Esophagus mucosa (tissue), 1 donor: ENCODE measurements at places on chromosomes 6 and 20. TPM values are rescaled to one million over a fixed set of nuclear protein-coding genes. Genes with fewer than 3 reads are reported as not detected.

Gene RIMS4
- total RNA-seq = 0.08 TPM

Gene PHACTR3
- not detected for total RNA-seq

Gene POM121L2
- total RNA-seq = not detected

GRCh38 chr6:107423474-107423990, 35.8 kb downstream of the PDSS2 start:
- ATAC-seq = no peak

- no peak for ATAC-seq
These were observed 97.6 kb downstream of the SLC22A23 start for GRCh38 chr6:3359101-3359752.

GRCh38 chr6:168156742-168157265, 77.8 kb upstream of the FRMD1 start:
- ATAC-seq = no peak

- no peak for ATAC-seq
These were observed 260.5 kb downstream of the FOXC1 start for GRCh38 chr6:1870251-1870650.
